ENCODE measurements at places on chromosomes 5 and 9.

DNA sequence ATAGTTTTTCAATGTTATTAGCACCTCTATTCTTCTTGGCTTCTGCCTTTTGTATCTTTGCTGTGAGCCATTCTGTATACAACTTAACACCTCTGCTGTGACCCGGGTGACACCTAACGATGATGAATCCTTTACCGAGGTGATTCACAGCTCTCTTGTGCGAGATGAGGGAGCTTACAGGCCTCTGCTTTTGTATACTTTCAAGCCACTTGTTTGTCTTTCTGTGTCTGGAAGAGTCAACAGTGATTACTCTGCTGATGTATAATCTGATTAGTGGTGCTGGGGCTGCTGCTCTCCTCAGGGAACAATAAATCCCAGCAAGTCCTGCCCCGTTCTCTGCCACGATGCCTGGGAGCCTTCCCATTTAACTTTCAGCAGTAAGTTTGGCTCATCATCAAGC is 442.9 kb upstream of the SGCD start:
- no peak for DNase-seq

GRCh38 chr5:57662991-57663390 is 180.4 kb upstream of the ACTBL2 start:
- no peak for DNase-seq

GRCh38 chr5:79329453-79329852 is 93.5 kb downstream of the JMY start:
- no peak for DNase-seq

DNA sequence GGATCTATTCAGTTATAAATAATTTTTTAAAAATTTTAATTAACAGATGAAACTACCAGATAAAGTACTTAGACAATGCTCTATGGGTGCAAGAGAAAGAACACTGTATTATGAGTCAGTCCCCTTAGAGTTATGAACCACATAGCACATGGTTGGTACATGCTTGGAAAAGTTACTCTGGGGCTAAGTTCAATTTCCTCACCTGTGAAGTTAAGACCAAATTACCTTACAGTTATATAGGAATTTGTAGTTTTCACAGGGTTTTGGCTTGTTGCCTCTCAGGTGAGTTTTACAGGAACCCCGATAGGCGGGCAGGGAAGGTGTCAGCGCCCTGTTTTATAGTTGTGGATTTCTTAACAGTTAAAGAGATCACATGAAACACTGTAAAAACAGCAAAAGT is 1.2 kb downstream of the PANK3 start:
- DNase-seq = peak; percentile 27

- no peak for DNase-seq
Observed at GRCh38 chr5:174765540-174765939, 41.2 kb downstream of the MSX2 start.

DNA sequence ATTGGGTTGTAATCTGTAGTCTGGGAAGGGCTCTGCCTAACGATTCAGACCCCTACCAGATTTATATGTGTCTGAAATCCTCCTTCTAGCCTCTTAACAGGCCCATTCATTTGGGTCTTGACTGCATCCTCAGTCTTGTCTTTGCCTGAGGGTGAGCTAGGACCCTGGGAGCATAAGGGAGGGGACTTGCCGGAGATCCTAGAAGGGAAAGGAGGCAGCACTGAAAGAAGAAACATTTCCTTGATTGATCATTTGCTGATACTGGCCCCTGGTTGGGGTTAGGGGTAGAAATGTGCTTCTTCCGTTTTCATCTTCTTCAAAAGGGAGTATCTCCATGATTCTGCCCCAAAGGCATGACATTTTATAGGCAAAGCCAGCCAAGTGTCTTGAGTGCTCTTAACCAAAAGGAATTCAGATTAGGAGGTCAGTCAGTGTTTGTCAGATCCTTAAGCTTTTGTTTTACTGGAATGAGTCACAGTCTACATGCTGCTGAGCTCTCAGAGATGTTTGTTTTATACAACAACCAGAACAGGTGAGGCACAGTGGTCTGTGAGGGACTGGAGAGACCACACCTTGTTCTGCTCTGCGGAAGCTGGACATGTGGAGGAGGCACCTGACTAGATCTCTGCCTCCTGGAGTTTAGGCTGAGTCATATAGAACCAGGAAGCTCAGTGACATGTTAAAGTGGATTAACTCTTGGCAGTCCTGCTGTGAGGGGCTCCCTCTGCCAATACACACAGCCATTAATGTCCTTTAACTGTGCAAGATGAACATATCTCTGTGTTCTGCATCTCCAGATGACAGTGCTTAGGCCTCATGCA is 37.7 kb downstream of the PCDHAC2 start:
- no peak for DNase-seq

DNA sequence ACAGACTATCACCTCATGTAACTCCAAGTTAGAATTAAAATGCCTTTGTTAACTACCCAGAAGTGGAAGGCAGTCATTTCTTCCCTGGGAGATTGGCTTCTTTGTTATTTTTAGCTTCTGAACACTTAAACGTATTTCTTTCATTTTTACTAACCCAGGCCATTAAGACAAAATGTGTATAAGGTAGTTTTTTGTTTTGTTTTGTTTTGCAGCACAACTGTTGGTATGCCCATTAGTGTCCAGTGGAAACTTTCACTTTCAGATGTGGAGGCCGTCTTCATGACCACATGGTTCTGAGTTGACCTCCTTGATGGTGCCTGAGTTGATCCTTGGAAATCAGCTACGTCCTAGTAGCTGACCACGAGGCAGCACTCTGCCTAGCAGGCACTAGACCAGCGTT is 264.6 kb upstream of the ZNF608 start:
- no peak for DNase-seq

- no peak for DNase-seq
Observed at GRCh38 chr5:159149085-159149484, 49.4 kb upstream of the EBF1 start.

DNA sequence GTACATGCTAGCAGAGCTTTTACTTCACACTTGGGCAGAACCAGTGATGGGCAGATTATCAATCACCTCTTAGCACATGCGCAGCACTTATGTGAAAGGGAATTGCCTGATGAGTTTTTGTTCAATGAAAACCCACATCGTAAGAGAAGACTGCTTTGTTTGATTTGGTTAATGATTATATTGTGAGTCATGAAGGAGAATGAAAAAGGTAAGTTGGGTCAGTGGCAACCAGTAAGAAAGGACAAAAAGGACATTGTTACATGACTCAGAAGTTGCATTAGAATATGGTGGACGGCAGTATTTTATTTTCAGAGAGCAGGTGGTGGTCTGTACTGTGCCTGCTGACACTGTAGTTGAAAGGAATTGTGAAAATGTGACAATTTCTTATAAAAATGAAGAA is 127.4 kb downstream of the AOPEP start:
- no peak for DNase-seq

GRCh38 chr5:176916337-176916736 is 17.2 kb upstream of the HK3 start:
- DNase-seq = no peak

DNA sequence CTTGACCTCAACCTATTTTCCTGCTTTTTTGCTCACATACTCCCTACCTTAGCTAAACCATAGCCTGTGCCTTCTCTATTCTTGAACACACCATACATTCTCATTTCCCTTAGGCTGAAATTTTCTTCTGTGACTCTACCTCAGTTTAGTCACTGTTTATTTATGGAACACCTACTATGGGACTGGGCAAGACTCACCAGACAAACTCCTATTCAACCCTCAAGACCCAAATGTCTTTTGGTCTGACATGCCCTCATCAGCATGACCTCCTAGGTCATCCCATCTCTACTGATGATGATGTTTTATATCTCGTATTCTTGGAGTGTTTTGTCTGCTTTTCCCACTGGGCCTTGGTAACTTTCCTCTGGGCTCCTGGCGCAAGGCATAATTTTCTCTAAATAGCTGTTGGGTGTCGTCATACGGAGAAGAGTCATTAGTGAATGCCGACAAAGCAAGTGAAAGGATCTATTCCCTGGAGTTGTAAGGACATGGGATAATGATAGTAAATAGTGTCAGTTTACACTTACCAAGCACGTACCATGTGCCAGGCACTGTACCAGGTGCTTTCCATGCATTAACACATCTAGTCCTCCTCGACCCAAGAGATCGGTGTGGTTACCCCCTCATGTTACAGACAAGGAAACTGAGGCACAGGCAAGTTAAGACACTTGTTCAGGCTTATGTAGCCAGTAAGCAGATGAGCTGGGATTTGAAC is 22.4 kb upstream of the PITX1 start:
- no peak for DNase-seq

DNA sequence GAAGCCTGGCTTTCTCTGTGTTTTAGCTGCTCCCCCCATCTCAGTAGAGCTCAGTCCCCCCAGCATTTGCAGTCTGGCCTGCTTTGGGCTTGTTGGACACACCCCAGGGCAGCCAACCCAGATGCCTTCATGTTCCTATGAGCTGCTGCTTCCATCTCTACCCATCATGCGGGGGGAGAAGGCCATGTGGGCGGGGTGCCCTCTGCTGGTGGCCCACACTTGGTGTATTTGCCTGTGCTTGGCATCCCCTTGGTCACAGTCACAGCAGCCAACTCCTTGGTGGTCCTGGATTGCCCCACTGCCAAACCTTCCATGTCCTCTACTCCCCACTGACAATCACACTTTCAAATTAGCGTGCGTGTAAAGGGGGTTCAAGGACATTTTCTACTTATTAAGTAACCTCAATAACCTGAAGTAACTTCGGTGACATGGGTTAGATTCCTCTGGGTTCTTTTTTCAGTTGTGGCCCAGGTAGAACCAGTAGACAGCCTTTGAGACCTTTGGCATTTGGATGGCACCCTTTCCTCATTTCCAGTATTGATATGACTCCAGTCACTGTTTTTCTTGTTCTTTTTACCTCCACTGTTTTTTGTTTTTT is 42.8 kb downstream of the SNX30 start:
- peak; percentile 89 for DNase-seq

- DNase-seq = no peak
Observed at GRCh38 chr5:56319526-56320181, 86.5 kb upstream of the ANKRD55 start.

DNA sequence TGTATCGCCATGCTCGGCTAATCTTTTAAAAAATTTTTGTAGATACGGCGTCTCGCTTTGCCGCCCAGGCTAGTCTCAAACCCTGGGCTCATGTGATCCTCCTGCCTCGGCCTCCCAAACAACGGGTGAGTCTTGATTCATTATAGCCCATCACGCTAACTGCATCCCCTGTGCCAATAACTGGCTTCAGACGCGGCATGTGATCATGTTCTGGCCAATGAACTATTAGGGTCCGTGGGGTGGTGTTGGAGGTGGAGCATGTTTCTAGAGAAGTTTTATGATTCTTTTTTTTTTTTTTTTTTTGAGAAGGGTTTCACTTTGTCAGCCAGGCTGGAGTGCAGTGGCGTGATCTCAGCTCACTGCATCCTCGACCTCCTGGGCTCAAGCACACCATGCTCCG is 51.0 kb downstream of the FGF18 start:
- DNase-seq = no peak

GRCh38 chr5:160968480-160968879 is 116.5 kb upstream of the ATP10B start:
- no peak for DNase-seq

- DNase-seq = no peak
Observed at GRCh38 chr5:134580001-134580460, 52.6 kb downstream of the SAR1B start.

DNA sequence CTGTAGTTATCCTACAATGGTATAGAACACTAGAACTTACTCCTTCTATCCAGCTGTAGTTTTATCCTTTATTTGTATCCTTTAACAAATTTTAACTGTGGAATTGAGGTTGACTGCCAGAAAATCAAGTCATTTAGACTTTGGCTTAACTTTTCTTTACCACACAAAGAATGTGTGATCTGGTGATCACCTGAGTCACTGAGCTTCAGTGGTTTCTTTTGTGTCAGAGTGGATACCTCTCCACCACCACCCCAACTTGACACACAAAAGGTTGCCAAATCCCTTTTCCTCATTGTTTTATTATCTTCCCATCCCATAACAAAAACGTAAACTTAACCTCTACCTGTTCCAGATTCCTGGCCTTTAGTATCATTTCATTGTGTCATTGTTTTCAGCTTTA is 5.5 kb downstream of the OTULIN start:
- no peak for DNase-seq

GRCh38 chr5:32406650-32407049 is 37.9 kb downstream of the ZFR start:
- no peak for DNase-seq

DNA sequence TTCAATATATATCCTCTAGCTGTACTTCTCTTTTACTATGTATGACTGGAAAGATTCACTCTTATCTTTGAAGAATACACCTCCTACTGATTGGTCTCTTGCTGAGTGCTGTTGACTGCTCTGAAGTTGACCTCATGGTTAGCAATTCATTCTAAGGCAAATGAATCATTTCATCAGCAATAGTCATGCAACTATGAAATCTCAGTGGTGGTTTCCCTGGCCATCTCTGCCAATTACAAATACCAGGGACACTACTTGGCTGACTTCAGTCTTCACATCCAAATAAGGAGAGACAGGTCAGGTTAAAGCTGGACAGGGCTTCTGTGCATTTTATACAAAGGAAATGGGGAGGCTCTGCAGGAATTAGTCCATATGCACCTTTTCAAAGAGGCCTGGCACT is 333.5 kb upstream of the ACTBL2 start:
- DNase-seq = no peak

- no peak for DNase-seq
Observed at GRCh38 chr9:20526500-20527319, 95.6 kb downstream of the MLLT3 start.

GRCh38 chr9:71857159-71857558 is 53.8 kb downstream of the ABHD17B start:
- no peak for DNase-seq

GRCh38 chr9:78351816-78352215 is 54.9 kb downstream of the PSAT1 start:
- DNase-seq = peak; percentile 52

DNA sequence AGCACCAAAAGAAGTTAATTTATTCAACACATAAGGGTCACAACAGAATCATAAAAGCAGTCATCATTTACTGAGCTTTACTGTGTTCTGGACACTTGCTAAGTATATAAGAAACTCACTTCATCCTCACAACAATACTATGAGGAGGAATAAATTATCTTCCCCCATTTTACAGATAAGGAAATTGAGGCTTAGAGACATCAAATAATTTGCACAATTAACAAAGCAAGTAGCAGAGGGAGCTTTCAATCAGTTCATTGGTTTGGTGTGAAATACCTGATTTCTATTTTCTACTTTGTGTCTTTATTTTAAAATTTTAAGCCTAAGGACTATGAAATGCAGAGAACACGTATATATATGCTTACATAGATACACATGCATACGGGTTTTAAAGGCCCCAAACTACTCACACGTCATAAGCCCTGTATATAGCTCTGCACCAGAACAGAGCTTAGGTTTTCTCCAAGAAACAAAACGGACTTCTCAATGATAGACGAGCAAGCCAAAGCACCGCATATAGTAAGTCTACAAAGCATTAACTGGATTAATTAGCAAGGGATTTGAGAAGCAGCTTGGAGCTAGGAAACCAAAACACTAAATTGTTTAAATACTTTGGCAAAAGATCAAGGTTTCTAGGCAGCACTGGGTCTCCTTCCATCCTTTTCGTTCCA is 95.6 kb downstream of the DENND1A start:
- DNase-seq = no peak

DNA sequence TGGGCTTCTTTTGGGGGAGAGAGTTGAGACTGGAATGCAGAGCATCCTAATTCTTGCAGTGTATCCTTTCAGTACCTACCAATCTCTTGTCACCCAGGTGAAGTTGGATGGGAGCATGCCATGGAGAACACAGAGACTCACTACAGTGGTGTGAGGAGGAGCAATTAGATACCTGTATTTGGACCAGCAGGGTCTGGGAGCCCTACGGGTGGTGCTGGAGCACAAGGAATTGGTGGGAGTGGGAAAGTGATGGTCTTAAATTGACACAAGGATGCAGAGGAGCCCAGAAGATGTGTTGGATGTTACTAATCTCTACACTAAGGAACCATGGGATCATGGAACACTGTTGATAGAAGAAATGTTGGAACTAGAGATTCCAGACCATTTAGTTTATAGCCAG is 212.7 kb downstream of the CHSY3 start:
- no peak for DNase-seq
